ENCODE measurements at places on chromosomes 7 and 10.

DNA sequence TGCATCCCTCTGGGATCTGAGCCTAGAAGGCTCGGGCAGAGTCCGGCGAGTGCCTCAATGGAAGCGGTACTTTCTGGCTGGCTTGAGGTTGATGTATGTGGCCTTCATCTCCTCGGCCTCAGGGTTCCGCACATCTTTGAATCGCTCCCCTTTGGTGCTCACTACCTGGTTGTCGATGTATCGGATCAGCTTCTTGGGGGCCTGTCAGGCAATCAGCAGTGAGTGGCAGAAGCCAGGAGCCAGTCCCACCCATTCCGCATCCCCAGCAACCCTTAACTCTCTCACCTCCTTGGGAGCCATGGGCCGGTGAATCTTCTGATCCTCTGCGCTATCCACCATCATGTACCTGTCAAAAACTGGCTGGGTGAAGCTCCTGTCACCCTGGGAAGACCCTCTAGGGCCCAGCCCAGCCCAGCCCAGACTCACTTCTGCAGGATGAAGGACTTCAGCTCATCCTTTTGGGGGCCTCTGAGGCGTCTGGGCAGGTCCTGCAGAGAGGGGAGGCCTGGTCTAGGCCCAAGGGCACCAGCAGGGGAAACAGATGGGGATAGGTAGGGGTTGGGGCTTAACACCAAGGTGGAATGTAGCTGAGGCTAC is 2.8 kb downstream of the FBXL15 start:
- no peak for DNase-seq

DNA sequence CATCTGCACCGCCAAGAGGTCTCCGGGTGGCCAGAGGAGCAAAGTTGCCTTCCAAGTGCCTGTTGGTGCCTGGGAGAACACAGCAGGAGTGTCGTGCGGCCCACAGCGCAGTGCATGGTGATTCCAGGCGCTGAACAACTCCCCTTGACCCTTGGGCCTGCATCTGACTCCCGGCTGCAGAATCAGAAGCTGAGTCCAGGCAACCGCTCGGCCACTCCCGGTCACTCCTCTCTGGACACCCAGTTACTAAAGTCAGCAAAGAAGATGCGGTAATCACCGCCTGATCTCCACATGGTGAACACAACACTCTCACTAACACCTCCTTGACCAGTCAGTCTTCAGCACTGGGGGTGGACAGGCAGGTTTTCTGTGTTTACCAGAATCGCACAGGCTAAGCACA is 35.5 kb downstream of the SCD start:
- no peak for DNase-seq

GRCh38 chr10:13973742-13974141 is 357.0 kb downstream of the FRMD4A start:
- no peak for DNase-seq

GRCh38 chr7:132578826-132579225 is 2.6 kb upstream of the PLXNA4 start:
- no peak for DNase-seq

DNA sequence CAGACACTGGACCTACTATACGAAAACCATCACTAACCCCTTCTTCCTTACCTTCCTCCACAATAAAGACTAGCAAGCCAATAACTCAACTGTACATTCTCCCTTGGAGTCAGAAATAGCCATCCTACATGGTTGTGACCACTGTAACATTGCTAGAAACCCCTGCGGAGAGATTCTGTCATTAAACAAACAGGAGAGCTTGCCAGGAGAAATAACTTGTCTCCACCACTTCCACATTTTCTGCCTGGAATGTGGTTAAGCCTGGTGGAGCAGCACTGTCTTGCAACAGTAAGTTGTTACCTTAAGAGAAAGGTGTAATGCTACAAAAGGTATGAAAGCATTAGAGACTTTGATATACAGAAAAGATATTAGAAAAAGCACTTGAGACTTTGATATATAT is 45.8 kb downstream of the THSD7A start:
- no peak for DNase-seq

DNA sequence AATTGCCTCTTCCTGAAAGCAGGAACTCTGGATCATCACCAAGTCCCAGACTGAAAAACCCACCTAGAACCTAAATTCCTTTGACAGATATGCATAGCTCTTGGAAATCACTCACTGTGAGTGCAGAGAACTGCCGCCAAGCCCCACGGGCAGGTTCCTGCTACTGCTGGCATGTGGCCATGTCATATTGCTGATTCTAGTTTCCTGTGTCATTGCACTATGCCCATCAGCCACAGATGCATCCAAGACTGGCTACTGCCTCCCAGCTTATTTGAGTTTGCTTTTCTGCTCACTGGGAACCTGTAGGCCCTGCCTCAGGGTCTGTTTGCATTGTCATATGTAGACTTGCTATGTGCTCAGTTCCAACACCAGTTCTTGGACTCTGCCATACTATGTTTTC is 786.0 kb downstream of the GRID1 start:
- DNase-seq, result no peak

GRCh38 chr7:28754027-28754426 is 204.1 kb downstream of the TRIL start:
- DNase-seq, result peak; percentile 99

DNA sequence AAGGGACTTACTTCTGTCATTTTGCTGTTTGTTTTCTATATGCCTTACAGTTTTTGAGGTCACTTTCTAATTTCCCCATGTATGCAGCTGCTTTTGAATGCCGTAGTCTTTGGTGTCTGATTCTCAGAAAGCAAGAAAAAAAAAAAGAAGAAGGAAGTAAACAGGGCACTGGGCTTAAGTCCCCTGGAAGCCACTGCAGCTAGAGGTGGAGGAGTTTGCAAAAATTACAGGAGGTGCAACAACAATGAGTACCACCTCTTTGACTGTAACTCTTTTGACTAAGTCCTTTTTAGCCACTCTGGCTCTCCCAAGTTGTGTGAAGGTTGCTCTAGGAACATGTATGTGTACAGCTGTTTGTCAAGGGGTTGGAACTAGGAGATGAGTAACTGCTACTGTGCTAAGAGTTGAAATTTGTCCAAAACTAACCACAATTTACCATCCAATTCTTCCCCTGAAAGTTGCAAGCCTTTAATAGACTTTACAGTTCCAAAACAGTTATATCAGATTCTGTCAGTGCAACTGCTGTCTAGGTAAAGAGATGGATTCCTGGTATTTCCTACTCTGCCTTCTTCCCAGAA is 588.0 kb upstream of the LRRN3 start:
- DNase-seq, result no peak

- no peak for DNase-seq
Measured at GRCh38 chr10:60271319-60272040, 118.2 kb downstream of the ANK3 start.

GRCh38 chr7:77455321-77455720 is 39.2 kb upstream of the GSAP start:
- peak; percentile 83 for DNase-seq

- no peak for DNase-seq
Measured at GRCh38 chr7:3056234-3057065, 12.8 kb upstream of the CARD11 start.

DNA sequence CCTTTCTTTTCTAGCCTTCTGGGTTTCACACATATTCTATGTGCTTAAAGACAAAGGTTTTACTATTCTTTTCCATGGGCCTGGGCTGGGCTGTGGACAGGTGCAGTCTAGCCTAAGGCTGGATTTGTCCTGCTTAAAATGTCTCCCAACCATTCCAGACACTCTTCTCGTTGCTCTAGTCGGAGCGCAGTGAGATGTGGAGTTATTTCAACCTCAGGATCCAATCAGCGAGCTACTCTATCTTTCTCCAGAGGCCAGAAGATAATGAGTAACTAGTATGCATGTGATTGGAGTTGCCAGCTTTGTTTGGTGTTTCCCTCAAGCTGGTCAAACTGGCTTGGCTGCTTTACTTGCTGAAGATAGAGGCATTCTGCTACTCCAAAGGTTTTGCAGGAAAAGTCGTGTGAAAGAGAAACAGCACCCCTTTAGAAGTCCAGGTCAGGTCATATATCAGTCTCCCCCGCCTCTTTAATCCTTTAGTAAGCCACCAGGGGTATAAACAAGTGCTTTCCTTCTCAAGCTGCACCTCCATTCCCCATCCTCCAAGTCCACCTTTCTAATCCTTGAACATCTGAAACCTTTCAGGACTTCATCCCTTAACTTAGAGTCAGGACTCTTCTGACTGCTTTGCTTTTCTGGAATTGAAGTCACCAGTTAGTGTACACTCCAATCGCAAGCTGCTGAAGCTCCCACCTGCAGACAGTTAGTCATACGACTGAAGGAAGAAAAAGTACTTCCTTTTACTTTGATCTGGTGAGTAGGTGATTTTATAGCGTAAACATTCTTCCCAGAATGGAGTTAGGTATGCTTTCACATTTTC is 78.8 kb downstream of the DNMBP start:
- no peak for DNase-seq

DNA sequence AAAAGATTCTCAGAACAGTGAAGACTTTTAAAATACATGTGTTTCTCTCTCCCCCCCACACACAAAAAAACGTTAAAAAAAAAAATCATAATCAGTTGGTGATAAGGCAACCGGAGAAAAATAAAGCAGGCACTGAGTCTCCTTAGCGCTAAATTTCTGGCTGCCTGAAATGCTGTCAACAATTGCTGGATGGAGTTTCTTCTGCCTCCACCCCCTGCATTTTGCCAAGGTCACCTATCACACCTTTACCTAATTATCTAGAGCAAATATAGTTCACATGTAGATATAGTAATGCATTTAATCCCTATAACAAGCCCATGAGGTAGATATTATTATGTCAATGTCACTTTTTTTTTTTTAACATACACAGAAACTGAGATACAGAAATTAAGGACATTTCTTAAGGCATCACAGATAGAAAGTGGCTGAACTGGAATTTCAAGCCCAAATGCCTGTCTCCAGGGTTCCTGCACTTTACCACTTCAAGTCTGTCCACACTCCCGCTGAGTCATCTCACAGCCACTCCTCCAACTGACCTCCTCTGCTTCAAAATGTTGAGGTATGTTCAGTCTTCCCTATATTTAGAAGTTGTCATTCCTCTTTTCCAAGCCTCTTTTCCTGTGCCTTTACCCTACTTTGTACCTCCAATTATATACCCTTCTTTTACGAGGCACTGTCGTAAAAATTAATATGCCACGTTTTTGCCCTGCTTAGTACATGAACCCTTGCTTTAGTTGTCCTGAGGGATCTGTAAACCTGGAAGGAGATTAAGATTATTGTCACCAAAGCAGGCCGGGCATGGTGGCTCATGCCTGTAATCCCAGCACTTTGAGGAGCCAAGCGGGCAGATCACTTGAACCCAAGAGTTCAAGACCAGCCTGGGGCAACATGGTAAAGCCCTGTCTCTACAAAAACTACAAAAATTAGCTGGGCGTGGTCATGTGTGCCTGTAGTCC is 72.8 kb upstream of the MPP7 start:
- DNase-seq, result no peak

DNA sequence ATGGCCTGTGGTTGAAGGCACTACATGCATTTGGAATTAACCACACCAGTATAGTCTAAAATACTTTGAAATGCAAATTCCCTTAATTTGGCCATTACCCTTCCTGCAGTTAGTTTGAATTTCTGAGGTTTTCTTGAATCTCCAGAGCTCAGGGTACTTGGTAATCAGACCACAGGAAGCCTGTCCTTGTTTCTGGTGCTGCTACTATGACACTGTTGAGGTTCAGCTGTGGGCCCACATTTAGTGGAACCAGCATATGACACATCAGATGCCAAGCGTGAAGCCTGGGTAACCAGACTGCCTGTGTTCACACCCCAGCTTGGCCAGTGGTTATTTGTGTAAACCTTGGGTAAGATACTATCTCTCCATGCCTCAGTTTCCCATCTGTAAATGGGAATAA is 124.3 kb downstream of the SNX10 start:
- DNase-seq, result no peak

- no peak for DNase-seq
Measured at GRCh38 chr7:15916681-15917380, 230.3 kb upstream of the MEOX2 start.

- DNase-seq, result no peak
Measured at GRCh38 chr10:7635408-7636125, 31.2 kb downstream of the ITIH5 start.

GRCh38 chr7:111642373-111642772 is 80.1 kb upstream of the IMMP2L start:
- DNase-seq, result no peak

GRCh38 chr7:123773481-123773880 is 24.7 kb upstream of the WASL start:
- no peak for DNase-seq

DNA sequence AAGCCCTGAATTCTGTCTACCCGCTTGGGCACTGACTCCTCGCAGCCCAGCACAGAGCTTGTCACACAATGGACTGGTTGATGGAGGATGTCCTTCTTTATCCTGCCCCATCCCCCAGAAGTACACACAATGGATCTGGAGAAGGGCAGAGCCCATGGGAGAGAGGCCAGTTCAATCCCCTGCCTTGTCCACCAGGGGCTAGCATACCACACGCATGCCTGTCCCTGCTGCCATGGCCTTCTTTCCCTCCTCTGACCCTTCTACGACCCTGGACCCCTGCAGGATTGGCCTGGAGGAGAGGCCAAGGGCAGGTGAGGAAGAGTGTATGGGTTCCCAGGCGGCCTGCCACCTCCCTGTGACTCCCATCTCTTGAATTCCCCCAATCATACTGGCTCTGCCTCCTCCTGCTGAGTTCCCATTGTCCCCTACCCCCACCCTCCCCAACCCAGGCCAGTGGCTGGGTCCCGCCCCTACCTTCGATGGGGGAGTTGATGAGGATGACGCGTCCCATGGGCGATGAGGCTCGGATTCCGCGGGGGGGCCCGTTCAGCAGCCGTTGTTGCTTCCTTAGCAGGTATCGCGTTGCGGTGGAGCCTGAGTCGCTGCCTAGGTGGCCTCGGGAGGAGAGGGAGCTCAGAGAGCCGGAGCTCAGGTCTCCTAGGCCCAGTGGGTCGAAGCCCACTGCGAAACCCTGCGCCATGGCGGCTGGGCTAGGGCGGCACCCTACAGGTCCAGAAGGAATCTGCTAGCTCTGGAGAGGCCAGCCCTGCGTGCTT is 1.2 kb downstream of the PDZD7 start:
- DNase-seq, result no peak

DNA sequence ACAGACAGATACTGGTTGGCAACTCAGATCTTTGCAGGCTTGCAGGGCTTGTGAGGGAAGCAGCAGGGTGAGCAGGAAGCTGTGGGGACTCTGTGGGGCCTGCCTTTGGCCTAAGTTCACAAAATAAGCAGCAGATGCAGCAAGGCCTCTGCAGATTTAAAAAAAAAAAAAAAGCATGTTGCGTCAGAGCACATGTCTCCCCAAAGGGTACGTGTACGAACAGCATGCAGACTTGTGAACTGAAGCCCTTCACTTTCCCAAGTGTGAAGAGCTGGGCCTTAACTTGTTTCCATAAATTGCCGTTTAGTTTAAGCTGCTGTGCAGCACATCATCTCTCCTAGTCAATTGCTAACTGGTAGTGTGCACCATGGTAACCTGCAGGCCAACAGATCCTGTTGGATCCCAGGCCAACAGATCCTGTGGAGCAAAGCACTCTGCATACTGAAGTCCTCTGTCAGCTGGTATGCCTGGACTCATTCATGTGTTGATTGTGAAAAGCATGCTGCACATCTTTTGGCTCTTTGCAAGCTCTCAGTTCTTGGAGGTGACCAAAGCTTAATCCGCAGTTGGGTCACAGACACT is 10.8 kb upstream of the XPNPEP1 start:
- no peak for DNase-seq

- DNase-seq, result no peak
Measured at GRCh38 chr7:97130417-97131139, 13.1 kb downstream of the SDHAF3 start.

Measured in globus pallidus (tissue), 1 donor.